ENCODE measurements at places on chromosomes 13 and 19. TPM values are rescaled to one million over a fixed set of nuclear protein-coding genes. Genes with fewer than 3 reads are reported as not detected.

GRCh38 chr13:75685239-75685697 lies 49.1 kb downstream of the LMO7 start:
- no peak overlapping the region for H3K4me3 ChIP-seq
- no peaks in the 10 kb centered on the region for H3K36me3 ChIP-seq
- H3K27me3 ChIP-seq: no peaks in the 10 kb centered on the region
- no peak overlapping the region for H3K27ac ChIP-seq

- no peak for DNase-seq
- no peaks in the 10 kb centered on the region for H3K36me3 ChIP-seq
- H3K4me3 ChIP-seq: no peak overlapping the region
Observed at GRCh38 chr19:50067575-50067974, 41.8 kb downstream of the ZNF473 start.

Gene EEF1AKMT1
- 14.4 TPM for total RNA-seq

DNA sequence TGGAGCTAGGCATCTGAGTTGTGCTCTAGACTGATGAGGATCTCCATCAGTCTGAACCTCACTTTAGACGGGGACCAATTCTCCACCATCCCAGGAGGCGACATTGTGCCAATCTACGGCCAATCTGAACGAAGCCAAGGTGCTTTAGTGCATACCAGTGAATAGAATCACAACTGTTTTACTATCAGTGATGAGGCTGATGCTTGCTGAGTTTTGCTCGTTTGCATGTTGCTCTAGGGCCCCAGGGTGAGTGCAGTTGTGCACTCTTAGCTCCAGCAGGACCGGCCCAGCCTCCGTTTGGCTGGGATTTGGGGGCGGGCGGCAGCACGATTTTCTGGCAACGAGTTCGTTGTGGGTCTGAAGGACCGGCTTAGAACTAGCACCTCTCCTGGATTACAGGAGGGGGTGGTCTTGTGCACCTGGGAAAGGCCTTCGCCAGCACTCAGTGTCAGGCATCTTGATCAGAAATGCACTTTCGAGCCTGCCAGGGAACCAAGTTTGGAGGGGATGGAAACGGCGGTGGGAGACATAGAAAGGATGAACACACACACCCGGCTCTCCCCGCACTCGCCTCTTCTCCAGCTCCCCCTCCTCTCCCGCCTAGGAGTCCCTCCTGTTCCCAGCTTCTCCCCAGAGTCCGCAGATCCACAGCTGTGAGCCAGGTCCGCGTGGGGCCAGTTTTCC lies 4.4 kb downstream of the GSX1 start:
- peaks cover 97% of the 10 kb centered on the region for H3K27me3 ChIP-seq
- peak overlapping the region; percentile 85 for H3K4me3 ChIP-seq
- H3K4me1 ChIP-seq: peaks cover 28% of the 10 kb centered on the region
- no peak overlapping the region for H3K27ac ChIP-seq
- peaks cover 3% of the 10 kb centered on the region for H3K36me3 ChIP-seq
- DNase-seq: no peak

DNA sequence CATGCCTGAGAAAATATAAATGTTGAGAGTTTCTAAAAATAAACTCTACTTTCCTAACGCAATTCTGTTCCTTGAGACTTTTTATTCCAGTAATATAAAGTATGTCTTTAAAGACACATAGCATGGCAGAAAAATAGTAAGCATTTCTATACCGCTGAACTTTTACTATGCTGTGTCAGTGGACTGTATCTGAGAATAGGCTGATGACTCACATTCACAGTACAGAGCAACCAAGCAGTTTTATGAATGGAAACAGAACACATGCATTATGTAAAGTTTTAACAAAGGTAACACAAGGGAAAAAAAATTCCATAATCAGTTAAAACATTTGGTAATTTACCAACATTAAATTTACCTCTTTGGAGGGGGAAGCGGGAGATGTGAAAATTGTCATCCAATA lies 38.4 kb downstream of the ZDHHC20 start:
- no peak for DNase-seq
- no peaks in the 10 kb centered on the region for H3K36me3 ChIP-seq
- H3K4me3 ChIP-seq: no peak overlapping the region

Gene NLRP11
- not detected for total RNA-seq

DNA sequence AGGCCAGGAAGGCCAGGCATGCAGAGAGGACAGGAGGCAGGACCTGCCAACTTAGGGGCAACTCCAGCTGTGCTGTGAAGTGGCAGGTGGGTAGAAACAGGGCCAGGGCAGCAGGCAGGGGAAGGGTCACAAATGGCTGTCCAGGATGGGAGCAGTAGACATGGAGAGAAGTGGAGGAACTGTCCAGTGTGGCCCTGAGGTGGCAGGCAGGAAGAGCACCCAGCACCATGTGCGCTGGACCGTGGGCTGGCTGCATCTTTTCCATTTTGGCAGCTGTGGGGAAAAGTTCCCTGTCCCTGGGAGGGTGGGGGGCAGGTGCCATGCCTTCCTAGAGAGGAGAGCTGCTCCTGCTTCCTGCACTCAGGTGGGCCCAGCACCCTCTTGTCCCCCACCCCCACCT lies 13.8 kb downstream of the DEDD2 start:
- H3K27me3 ChIP-seq: no peaks in the 10 kb centered on the region
- H3K27ac ChIP-seq: no peak overlapping the region
- DNase-seq: no peak
- no peaks in the 10 kb centered on the region for H3K4me1 ChIP-seq
- peaks cover 3% of the 10 kb centered on the region for H3K36me3 ChIP-seq

DNA sequence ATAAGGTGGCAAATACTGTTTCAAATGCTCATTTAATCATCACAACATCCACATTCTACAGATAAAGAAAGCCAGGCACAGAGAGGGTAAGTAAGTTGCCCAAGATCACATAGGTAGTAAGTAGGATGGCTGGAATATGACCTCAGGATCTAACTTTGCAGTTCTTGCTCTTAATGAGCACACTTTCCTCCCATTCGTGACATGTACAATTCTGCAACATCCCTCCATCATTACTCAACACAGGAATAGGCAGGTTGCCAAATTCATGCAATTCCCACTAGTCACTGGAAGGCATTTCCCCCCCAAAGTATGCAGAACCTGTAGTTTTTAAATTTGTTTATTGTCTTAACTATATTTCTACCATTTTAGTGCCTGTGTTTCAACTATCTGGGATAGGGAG lies 109.2 kb downstream of the OLFM4 start:
- no peaks in the 10 kb centered on the region for H3K36me3 ChIP-seq
- H3K4me3 ChIP-seq: no peak overlapping the region
- no peak overlapping the region for H3K27ac ChIP-seq
- DNase-seq: no peak
- no peaks in the 10 kb centered on the region for H3K4me1 ChIP-seq

Gene RGL3
- total RNA-seq: 0.30 TPM

DNA sequence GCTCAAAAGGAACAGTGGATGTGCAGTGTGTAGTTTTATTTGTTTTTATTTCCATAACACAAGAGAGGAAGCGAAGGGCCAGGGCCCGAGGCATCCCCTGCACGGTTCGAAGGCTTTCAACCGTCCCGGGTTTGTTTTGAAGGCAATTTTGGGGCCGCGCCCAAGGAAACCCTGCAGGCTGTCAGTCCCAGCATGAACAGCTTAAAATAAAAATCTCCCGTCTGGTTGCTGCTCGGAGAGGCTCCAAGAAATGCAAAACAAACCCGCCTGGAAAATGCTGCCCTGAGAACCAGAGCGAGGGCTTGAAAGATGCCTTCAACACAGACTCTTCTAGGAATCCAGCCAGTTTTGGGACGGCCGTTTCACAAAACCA lies 16.0 kb downstream of the LSM4 start:
- H3K36me3 ChIP-seq: peaks cover 2% of the 10 kb centered on the region
- peaks cover 24% of the 10 kb centered on the region for H3K4me1 ChIP-seq
- H3K27me3 ChIP-seq: no peaks in the 10 kb centered on the region
- H3K4me3 ChIP-seq: no peak overlapping the region

Gene VRK3
- 43.4 TPM for total RNA-seq

GRCh38 chr13:56332671-56333070 lies 808.0 kb upstream of the PRR20A start:
- no peak overlapping the region for H3K27ac ChIP-seq
- DNase-seq: no peak
- H3K4me3 ChIP-seq: no peak overlapping the region
- H3K36me3 ChIP-seq: no peaks in the 10 kb centered on the region

DNA sequence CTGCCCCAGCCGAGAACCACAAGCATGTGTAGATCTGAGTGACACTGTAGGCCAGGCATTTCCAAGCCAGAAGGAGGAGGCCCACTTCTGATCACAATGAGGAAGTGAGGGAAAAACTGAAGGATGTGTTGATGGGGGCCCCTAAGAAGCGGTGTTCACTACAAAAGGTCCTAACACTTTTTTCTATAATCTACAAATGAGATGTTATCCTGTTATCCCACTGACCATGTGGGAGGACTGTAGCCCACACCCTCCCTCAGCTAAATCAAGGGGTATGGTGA lies 99.0 kb upstream of the MCF2L start:
- no peak overlapping the region for H3K4me3 ChIP-seq
- H3K36me3 ChIP-seq: peaks cover 8% of the 10 kb centered on the region
- no peak overlapping the region for H3K27ac ChIP-seq
- H3K4me1 ChIP-seq: peaks cover 7% of the 10 kb centered on the region

- H3K36me3 ChIP-seq: no peaks in the 10 kb centered on the region
- H3K27me3 ChIP-seq: no peaks in the 10 kb centered on the region
- no peak for DNase-seq
- no peaks in the 10 kb centered on the region for H3K4me1 ChIP-seq
Observed at GRCh38 chr13:64054321-64054720, 2638.7 kb upstream of the PCDH20 start.

- H3K27ac ChIP-seq: no peak overlapping the region
- H3K4me3 ChIP-seq: no peak overlapping the region
- H3K27me3 ChIP-seq: no peaks in the 10 kb centered on the region
- no peaks in the 10 kb centered on the region for H3K36me3 ChIP-seq
- no peaks in the 10 kb centered on the region for H3K4me1 ChIP-seq
Observed at GRCh38 chr19:46442808-46443450, 14.2 kb upstream of the PNMA8C start.

DNA sequence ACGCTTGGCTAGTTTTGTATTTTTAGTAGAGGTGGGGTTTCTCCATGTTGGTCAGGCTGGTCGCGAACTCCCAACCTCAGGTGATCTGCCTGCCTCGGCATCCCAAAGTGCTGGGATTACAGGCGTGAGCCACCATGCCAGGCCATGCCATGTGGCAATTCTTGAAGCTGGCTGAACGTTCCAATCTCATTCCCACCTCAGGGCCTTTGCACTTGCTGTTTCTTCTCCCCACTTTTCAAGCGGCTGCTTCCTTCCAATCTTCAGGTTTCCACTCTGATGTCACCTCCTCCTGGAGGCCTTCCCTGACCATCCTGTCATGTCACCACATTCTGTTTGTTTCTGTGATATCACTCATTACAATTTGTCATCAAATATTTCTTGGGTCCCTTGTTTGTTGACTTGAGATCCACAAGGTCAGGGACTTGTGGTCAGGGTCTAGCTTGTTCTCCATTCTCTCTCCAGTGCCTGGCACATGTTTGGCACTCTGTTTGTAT lies 4.2 kb downstream of the EPOR start:
- H3K27ac ChIP-seq: no peak overlapping the region
- H3K36me3 ChIP-seq: no peaks in the 10 kb centered on the region
- peak overlapping the region; percentile 99 for H3K4me3 ChIP-seq
- peaks cover 38% of the 10 kb centered on the region for H3K27me3 ChIP-seq
- DNase-seq: no peak
- peaks cover 43% of the 10 kb centered on the region for H3K4me1 ChIP-seq

DNA sequence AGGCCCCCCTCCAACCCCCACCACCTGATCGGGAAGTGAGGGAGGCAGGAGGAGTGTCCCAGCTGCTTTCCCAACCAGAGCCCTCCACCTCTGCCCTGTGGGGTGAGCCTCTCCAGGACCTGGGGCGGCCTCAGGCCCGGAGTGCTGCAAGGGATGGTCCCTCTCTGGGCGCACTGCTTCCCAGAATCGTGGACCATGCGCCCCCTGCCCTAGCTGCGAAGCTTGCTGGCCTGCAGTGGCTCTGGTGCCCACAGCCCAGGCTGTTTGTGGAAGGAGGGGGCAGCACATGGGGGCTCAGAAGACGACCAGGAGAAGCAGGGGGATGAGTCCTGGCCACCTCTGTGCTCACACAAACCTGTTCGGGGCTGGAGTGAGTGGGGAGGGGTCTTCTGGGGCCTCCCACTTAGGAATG lies 33.6 kb downstream of the CEBPG start:
- H3K27ac ChIP-seq: no peak overlapping the region
- no peaks in the 10 kb centered on the region for H3K36me3 ChIP-seq
- no peak for DNase-seq
- H3K4me3 ChIP-seq: no peak overlapping the region
- H3K4me1 ChIP-seq: no peaks in the 10 kb centered on the region

DNA sequence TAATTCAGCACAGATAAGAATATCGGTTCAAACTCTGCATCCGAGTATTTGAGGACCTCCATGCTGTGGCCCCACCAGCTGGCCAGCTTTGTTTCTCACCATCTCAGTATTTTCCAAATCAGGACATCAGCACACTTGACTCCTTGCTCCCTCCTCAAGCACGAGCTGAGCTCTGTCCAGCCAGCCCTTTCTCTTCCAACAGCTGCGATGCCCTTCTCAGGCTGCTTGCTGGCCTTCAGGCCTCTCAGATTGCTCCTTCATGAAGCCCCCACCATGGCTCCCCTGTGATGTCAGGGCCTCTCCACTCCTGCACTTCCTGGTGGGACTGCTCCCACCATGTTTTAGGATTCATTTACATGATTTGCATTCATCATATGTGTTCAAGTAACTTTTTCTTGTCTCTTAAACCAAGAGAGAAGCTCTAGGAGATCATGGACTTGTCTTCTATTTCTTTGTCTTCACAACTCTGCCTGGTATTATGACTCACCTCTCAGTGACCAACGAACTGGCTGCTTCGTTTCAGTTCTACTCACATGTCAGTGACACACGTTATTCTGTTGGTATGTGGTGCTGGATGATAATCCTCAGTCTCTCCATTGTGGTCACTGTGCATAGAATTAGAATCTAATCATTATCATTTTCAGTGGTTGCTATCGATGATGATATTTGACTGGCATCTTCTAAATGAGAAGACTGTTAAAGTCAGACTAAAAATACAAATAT lies 471.7 kb downstream of the EFNB2 start:
- H3K27ac ChIP-seq: no peak overlapping the region
- no peak for DNase-seq
- no peak overlapping the region for H3K4me3 ChIP-seq
- H3K27me3 ChIP-seq: no peaks in the 10 kb centered on the region
- peaks cover 4% of the 10 kb centered on the region for H3K4me1 ChIP-seq

Gene CCDC97
- 48.5 TPM for total RNA-seq
